ENCODE measurements at places on chromosomes 5 and 9. TPM values are rescaled to one million over a fixed set of nuclear protein-coding genes. Genes with fewer than 3 reads are reported as not detected.

CCL21 gene
- total RNA-seq = 1.4 TPM

PALM2AKAP2 gene
- total RNA-seq = 2.9 TPM

UAP1L1 gene
- total RNA-seq = 10.7 TPM

F12 gene
- total RNA-seq = not detected

ZBED3 gene
- 0.65 TPM for total RNA-seq

SPEF2 gene
- 1.1 TPM for total RNA-seq

YIPF5 gene
- 107 TPM for total RNA-seq

PHYHD1 gene
- 22.2 TPM for total RNA-seq

SPINK13 gene
- not detected for total RNA-seq

STPG3 gene
- total RNA-seq = not detected

UGT3A1 gene
- not detected for total RNA-seq

NDFIP1 gene
- 68.2 TPM for total RNA-seq

HRCT1 gene
- total RNA-seq = 1.4 TPM

ZDHHC11 gene
- 0.54 TPM for total RNA-seq

FAM151B gene
- total RNA-seq = 5.7 TPM

FOXD4L5 gene
- total RNA-seq = not detected

DBH gene
- total RNA-seq = not detected

GMCL2 gene
- not detected for total RNA-seq

ZNF608 gene
- 10.3 TPM for total RNA-seq

SLC45A2 gene
- not detected for total RNA-seq

FCN1 gene
- not detected for total RNA-seq

ZFP37 gene
- total RNA-seq = 0.36 TPM

KIF27 gene
- 2.5 TPM for total RNA-seq

PBX3 gene
- total RNA-seq = 40.4 TPM

GRXCR2 gene
- not detected for total RNA-seq

SGTB gene
- 14.1 TPM for total RNA-seq

RASGRF2 gene
- total RNA-seq = 0.18 TPM
